Stimulated activated naive CD4-positive, alpha-beta T cell treated with Interleukin-2 at 50 U/mL for 16 hours (primary cell): ENCODE measurements at places on chromosomes 7 and 10.

DNA sequence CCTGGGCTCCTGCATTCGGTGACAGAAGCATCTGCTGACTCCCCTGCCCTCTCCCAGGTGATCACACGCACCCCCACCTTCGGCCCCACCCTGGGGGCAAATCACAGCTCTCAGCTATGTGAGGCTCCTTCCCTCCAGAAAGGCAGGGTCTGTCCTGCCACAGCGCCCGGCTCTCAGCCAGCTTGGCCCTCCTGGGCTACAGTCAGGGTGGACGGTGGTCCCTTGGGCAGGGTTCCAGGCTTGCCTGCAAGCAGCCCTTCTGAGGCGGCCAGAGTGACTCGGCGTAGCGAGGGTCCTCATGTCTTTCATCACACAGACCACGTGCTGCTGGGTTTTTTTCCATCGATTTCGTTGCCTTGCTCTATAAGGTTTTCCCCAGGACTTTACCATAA is 53.6 kb upstream of the EBF3 start:
- no peak for DNase-seq

DNA sequence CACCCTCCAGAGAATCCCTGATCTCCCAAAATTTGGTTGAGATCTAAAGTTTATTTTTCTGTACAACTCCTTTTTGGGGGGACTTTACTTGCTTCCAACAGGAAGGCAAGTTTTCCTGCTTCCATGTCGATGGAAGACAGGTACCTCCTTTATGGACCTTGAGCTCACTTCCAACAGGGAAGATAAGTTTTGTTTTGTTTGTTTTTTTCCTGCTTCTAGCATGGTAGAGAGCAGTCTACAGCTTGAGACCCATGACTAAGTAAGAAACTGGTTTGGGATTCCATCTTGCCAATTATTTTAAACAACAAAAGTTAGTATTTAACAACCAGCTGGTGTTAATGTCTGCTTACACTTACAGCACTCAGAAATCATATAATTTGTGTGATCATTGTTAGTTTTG is 74.4 kb downstream of the ST8SIA6 start:
- DNase-seq = no peak

DNA sequence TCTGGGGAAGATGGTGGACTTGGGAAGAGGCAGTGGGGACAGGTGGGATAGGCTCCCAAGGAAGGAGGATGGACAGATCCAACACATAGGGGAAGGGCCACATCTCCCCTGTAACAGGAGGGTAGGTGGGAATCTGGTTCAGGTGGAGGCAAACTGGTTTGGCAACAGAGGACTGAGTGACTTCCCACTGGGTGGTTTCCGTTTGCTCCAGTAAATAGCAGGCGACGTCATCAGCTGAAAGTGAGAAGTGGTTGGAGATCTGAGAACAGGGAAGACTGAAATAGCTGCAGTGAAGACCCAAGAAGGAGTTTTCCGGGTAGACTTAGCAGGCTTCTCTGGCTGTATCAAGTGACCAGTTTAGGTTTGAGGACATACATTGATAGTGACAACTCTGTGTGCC is 504.4 kb downstream of the GALNT17 start:
- DNase-seq = no peak

- no peak for DNase-seq
Measured at GRCh38 chr10:35594115-35595079, 10.7 kb upstream of the GJD4 start.

DNA sequence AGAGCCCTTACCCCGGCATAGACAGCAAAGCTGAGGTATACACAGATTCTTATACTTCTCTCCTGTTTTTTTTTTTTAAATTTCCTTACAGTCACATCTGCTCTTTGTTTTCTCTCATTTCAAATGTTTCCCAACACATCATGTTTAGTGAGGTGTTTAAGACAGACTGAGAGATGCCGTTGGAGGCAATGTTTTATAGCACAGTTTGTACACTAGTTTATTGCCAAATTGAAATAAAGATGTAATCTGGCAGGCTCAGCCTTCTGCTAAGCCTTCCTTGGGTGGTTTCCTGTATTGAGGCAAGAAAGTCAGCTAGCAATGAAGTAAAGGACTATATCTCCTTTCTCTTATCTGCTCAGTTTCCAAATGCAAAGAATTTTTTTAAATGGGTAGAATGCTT is 393.4 kb downstream of the SORCS1 start:
- DNase-seq = no peak

DNA sequence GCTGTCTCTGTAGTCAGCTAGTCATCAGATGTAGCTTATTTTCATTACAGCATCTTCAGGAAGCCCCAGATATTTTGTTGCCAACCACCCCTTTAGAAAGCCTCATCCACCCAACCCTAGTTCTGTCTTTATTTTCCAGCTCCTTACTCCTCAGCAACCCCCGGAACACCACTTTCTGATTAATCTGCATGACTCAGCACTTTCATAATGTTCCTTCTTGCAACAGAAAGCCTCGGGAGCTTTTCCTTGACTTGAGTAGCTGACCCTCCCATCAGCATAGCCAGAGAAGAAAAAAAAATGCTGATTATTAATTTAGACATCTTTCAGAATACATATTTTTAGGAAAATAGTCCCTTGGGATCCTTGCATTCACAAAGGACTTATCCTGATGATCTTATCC is 244.0 kb upstream of the CXCL12 start:
- no peak for DNase-seq

GRCh38 chr7:66304536-66304935 is 99.4 kb downstream of the TPST1 start:
- no peak for DNase-seq

DNA sequence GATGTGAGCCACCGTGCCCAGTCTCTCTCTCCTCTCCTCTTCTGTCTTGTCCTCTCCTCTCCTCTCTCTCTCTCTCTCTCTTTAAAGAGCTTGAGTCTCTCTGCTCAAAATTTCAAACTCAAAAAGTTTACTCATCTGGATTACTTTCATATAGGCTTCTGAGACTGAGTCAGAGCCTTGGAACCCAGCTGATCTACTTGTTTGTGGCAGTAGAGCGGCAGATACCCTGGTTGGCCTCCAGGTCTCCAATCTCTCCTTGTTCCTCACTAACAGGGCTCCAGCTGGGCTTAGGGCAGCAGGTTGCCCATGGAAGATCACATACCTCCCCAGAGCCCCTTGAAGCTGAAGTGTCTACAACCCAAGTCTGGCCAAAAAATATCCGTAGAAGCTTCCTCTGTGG is 51.0 kb downstream of the HHEX start:
- DNase-seq = no peak

GRCh38 chr7:73565675-73566340 is 8.3 kb upstream of the BCL7B start:
- DNase-seq = no peak

- no peak for DNase-seq
Measured at GRCh38 chr7:143205560-143206293, 16.1 kb upstream of the TAS2R40 start.

DNA sequence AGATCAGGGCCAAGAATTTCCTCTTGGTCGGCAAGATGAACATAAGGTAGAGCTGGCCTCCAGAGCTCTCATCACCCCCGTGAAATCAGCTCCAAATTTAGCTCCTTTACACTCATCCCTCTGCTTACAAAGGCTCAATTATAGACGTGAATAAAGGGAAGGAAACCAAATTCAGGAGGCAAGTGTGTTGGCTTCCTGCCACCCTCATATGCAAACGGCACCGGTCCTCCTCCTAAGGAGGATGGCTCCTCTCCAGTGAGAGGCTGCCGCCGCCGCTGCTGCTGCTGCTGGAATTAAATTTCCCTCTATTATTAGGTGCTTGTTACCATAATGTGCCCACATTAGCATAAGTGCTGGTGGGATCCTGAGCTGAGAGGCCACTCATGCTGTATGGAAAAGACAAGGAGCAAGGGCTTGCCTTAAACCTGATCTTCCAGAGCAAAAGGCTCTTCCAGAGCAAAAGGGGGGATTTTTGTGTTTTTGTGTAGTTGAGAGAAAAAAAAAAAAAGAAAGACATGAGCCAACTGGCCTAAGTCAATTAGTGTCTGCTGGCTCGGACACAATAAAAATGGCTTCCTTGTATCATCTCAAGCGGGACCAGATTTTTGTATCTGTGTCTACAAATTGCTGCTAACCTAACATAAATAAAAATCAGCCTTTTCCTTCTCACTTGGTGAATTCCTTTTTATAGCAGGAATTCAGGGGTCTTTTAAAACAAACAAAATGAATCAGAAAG is 68.4 kb downstream of the CDHR3 start:
- no peak for DNase-seq

GRCh38 chr7:97503367-97504094 is 228.4 kb upstream of the TAC1 start:
- DNase-seq = no peak

- DNase-seq = no peak
Measured at GRCh38 chr7:131021460-131021859, 287.5 kb upstream of the KLF14 start.

GRCh38 chr10:101886521-101887312 is 43.1 kb upstream of the KCNIP2 start:
- DNase-seq = no peak

DNA sequence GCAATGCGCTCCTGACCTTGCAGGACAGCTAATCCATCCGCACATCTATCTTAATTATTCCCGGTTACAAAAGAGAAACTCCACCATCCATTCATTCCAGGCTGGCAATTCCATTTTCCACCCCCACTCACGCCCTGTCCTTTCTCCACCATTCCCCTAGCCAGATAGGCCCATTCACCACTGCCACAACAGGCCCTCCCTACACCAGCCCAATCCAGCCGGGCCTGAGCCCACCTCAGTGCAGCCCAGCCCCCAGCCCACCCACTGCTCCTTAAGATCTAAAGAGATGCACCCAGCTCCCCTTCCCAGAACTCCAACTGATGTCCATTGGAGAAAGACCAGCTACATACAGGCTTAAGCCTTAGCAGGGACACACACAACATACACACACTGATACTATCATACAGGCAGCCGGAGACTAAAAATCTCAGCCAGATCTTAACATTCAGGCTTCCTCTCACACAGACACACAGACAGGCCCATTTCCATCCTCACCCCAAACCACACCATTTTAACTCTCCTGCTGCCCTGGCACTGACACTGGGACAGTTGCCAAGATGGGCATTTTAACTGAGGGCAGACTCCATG is 38.0 kb upstream of the PAX2 start:
- DNase-seq = no peak

DNA sequence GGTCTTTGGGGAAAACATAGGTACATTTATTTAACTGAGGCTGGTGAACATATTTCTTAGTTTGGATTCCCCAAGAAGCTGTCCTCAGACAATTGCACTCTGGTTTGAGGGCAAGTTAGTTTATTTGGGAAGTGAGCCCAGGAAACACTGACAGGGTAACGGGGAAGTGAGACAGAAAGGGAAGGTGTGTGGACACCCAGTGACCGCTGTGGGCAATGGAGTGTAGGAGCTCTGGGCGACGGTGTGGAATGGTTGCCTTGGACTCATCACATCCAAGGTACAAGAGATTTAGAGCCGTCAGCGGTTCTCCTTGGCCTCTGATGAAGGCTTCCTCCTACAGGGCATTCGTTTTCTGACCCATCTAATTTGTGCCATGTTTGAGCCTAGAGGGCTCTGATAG is 7.1 kb downstream of the MRC1 start:
- no peak for DNase-seq

- DNase-seq = no peak
Measured at GRCh38 chr10:119162452-119163092, 2.9 kb downstream of the SFXN4 start.

- DNase-seq = no peak
Measured at GRCh38 chr10:6999232-6999925, 411.5 kb downstream of the SFMBT2 start.

GRCh38 chr7:129417073-129417472 is 17.2 kb upstream of the STRIP2 start:
- DNase-seq = no peak

- DNase-seq = no peak
Measured at GRCh38 chr7:42285383-42285824, 48.4 kb upstream of the GLI3 start.

- DNase-seq = no peak
Measured at GRCh38 chr10:1063232-1063865, 7.2 kb downstream of the WDR37 start.

- DNase-seq = no peak
Measured at GRCh38 chr7:103577059-103577458, 131.1 kb upstream of the SLC26A5 start.

DNA sequence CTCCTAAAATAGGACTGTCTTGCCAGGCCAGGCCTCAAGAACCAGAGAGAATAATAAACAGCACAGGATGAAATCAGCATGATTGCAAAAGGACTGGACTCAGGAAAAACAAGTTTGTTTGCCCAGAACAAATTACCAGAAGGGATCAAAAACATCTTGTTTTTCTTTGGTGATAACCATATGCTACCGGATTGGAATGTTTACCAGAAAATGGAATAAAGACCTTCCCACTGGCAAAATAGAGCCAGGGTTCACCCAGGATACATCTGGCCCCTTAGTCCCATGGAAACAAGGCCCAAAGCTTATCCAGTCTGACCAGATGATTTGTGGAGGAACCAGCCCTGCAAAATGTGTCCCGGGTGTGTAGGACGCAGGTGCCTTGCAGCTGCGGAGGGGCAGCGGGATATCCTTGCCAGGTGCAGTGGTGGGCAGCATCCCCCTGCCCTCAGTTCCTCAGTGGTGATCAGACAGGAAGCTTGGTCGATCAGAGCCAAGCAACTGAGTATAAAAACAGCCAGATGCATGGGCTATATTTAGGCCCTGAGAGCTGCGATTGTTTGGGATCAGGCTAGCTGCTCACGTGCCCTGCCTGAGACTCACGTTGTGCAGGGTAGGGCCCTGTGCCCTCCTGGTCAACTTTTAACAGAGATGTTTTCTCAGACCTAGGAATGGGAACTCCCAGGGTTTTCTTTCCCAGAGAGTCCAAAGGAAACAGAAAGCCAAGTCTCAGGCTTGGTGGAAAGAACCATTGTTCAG is 4.6 kb upstream of the ZNF22 start:
- no peak for DNase-seq

DNA sequence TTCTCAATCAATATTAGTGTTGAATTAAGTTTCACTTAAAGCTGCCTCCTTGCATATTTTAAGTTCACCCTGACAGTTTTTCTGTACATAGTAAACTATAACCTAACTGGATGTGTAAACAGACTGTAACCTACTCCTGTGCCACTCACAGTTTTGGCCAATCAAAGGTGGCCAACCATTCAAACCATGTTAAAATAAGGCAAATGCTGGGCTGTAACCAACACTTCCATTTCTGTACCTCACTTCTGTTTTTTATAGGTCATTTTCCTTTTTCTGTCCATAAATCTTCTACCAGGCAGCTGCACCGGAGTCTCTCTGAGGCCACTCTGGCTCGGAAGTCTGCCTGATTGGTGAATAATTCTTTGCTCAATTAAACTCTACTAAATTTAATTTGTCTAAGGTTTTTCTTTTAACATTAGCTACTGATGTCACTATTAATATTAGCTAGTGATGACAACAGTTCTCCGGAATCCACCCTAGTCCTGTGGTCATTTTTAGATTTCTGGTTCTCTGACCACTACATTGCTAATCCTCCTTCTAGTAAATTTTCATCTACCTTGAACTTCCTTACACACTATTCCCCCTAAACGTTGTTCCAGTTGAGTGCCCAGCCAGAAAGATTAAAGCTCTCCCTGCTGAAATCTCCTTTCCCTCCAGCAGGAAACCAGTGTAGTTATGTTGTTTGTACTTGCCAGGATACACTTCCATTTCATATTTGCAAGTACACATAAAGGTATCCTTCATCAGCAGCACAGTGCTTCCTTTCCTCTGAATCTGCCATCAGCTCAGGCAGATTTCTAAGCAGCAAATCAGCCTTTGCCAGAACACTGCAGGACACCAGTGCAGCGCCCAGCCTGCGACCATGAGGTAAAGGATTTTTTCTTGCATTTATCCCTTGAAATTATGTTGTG is 18.6 kb upstream of the IFIT2 start:
- no peak for DNase-seq
